ENCODE measurements at places on chromosomes 5 and 9. TPM values are rescaled to one million over a fixed set of nuclear protein-coding genes. Genes with fewer than 3 reads are reported as not detected.

Gene DAPK1
- total RNA-seq = 47.5 TPM

DNA sequence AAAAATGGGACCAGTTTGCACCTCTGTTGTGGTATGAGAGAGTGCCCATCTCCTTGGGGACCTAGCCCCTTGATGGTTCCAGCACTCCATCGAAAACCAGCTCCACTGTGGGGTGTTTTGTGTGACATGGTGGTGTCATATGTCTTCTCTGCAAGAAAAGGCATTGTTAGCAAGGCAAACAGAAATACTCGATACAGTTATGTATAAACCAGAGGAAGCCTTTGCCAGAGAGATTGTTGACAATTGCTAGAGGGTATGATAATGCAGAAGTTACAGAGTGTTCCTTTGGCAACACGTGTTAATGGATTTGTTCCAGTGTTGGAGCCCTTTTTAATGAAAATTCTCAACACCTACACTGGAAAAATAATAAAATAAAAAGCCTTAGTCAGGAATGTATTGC, 270.4 kb upstream of the DMRT1 start:
- no peak for DNase-seq

- peak; percentile 74 for DNase-seq
These were observed 2.0 kb downstream of the GALNT12 start for GRCh38 chr9:98809311-98810101.

GRCh38 chr5:181130832-181131496, at the start of gene OR2V1:
Gene OR2V1 (minus strand): TSS chr5:181131169. CDS start chr5:181125304, 5,865 bp downstream.
- no peak for DNase-seq
